HS-27A (cell line): ENCODE measurements at places on chromosomes 2 and 18.

DNA sequence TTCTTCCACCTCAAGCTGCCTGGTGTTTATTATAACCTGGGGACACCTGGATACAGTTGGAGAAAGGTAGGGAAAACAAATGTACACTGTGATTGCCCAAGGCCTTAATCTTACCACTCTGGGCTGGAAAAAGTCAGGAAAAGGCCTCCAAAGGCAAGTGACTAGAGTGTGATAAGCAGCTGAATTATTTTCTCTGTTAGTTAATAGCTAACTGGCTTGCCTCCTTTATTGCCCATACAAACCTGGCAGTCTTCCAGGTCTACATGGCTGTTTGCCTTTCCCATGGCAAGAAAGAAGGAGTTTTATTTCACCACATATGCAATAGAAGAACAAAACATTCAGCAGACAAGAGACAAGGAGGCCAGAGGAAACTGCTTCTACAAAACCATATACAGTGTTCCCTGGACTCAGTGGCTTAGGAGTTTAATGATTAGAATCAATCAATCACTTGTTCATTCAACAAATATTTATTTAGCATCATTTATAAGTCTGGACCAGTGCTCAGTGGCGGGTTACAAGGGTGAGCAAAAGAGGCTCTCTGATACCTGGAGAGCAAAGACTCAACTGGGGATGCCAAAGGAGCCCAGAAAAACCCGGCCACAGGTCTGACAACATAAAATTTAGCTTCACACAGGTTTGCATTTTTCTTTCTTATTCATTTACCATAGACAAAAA lies 27.5 kb upstream of the SUCLG1 start:
- DNase-seq = no peak

- DNase-seq = no peak
Measured at GRCh38 chr2:200667413-200667812, 81.6 kb downstream of the AOX1 start.

DNA sequence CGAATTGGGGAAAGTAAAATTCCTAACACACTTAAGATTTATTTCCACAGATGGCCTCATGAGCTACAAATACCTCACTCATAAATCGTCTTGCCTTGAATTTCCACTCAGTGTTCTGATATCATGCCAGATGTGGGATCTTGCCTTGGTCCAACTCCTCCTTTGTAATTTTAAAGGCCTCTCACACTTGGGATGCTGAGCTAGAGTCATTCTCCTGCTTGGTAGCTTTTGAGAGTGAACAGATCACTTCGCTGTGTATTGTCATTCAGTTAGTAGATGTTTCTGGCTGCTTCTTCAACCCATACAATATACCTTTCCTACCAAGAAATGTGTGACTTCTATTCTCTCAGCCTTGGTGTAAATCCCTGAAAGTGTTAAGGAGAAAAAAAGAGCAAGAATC lies 309.2 kb downstream of the NRXN1 start:
- DNase-seq = no peak

DNA sequence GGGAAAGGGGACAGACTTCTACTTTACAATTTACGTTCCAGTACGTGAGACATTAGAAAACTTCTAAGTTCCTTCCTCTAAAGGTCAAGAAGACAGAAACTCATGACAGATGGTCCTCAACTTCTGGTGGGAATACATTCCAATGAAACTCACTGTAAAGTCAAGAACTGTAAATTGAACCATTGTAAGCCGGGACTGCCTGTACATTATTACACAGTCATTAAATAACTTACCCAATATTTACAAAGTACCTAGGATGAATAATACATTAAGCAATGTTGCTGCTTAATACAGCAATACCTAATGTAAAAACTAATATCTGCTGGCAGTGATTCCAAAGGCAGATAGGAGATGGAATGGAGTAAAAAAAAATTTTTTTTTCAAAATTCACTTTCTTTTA lies 51.9 kb downstream of the CDH2 start:
- DNase-seq = no peak

DNA sequence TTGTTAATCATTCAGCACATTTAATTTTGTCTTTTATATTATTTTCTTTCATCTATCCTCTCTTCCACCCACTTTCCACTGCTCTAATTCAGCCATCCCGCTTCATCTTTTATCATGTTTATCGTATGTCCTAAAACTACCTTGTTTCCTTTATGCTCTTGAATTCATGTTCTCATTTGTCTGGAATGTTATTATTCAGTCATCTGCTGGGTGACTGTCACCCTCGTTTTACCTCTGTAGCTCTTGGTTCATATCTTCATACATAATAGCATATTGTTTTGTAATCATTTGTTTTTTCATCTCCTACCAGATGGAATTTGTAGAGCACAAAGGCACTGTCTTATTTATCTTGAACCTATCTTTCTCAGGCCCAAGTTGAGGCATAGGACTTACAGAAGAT lies 37.0 kb downstream of the SMCHD1 start:
- no peak for DNase-seq

DNA sequence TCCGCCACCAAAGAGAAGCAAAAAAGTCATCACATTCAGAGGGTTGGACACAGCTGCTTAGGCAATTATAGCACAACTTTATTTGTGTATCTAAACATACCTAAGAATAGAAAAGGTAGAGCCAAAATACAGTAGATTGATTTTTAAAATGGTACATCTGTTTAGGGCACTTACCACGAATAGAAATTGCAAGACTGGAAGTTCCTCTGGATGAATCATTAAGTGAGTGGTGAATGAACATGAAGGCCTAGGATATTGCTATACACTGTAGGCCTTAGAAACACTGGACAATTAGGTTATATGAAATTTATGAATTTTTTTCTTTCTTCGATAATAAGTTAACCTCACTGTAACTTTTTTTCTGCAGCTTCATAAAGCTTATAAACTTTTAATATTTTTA lies 687.0 kb downstream of the BCL11A start:
- DNase-seq = no peak

GRCh38 chr2:167712275-167712674 lies 535.1 kb downstream of the STK39 start:
- no peak for DNase-seq

DNA sequence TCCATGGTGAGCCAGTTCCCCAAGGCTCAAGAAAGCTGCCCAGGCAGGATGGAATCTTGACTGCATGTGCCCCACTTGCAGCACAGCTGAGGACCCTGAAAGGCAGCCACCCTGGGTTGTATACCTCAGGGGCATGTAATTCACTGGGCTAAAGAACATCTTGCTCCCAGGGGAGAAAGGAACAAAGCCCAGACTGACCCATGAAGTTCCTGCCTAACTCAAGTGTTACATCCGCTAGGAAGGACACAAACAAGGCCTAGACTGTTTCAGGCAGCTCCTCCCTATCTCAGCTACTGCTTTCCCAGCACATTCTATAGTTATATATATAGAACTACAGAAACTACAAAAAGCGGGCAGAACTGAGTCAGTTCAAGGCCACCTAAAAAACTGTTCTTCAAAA lies 69.0 kb downstream of the RBM43 start:
- DNase-seq = no peak

- DNase-seq = no peak
Measured at GRCh38 chr18:78309307-78309706, 670.3 kb upstream of the SALL3 start.

GRCh38 chr2:44796771-44797170 lies 144.7 kb upstream of the SIX3 start:
- DNase-seq = no peak

GRCh38 chr2:34188464-34189303 lies 589.6 kb upstream of the FAM98A start:
- no peak for DNase-seq

- no peak for DNase-seq
Measured at GRCh38 chr18:36903215-36903928, 74.4 kb downstream of the KIAA1328 start.

GRCh38 chr18:3703732-3704176 lies 253.8 kb downstream of the TGIF1 start:
- DNase-seq = peak; percentile 36

DNA sequence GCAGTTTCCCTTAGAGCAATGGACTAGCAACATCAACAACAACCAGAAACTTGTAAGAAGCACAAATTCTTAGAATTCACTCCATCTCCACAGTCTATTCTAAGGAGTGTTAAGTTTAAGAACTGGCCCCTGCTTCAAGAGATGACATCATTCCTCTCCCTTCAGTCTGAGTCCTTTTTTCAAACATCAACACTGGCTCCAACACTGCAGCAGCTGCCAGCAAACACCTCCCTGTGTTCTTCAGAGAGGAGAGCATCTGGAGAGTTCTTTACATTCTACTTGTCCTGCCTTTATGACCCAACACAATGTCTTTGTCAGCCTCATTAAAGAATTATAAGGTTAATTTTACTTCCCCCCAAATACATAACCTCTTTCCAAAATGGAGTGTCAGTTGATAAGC lies 122.3 kb downstream of the HNMT start:
- no peak for DNase-seq

GRCh38 chr18:70513502-70514171 lies 224.8 kb downstream of the SOCS6 start:
- DNase-seq = no peak

GRCh38 chr18:78699499-78699898 lies 280.1 kb upstream of the SALL3 start:
- no peak for DNase-seq

DNA sequence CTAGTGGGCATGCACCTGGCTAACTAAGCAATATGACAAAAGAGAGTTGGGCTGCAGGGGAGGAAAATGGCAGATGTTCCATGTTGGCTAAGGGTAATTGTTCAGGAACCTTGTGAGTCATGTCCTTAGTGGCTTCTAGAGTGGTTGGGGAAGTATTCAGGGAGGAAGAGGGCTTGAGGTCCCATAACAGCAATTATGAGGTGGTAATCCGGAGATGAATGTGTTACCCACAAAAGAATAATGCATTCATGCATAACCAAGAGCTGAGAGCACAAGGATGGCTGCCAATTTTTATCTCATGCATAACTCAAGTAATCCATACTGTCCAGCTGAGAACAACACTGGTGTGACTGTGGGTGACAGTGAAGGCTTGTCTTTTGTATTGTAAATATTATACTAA lies 42.9 kb downstream of the TMEFF2 start:
- DNase-seq = peak; percentile 60

- DNase-seq = no peak
Measured at GRCh38 chr2:4020153-4020552, 316.8 kb downstream of the DCDC2C start.

DNA sequence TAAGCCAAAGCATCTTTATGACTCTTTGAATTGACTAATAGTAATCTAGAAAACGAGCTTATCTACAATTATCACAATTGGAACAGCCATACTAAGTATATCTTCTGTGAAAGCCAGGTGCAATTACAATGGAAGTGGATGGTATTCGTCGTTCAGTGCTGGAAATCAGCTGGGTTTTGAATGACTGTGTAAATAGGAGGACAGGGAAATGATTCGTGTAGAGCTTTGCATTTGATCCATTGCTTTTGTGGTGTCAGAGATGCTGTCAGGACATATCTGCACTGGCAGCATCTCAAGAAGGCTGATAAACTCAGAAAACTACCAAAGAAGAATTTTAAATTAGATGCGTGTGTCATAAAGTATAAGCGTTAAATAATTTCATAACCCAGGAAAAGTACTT lies 187.1 kb downstream of the ZNF407 start:
- DNase-seq = no peak
